Fibroblast of the aortic adventitia (primary cell): ENCODE measurements at places on chromosomes 5 and 9. TPM values are rescaled to one million over a fixed set of nuclear protein-coding genes. Genes with fewer than 3 reads are reported as not detected.

DNA sequence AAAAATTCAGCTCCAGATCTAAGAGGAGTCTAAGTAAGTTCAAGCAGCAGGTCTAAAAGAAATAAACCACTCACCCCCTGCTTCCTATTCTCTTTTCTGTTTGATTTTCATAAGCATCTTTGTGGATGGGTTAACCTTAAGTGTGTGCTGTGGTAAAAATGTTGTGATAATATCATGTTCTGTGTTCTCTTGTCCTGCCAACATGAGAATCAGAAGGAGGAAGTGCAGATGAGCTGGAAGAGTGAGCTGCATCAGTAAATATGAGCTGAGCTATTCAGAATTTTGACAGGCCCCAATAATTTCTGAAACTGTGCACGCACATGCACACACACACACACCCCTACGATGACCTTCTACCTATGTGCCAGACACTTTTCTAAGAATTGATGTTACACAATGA, 186.5 kb upstream of the ANKRD55 start:
- DNase-seq, result no peak

- peak; percentile 81 for DNase-seq
Measured at GRCh38 chr5:132457371-132458225, 33.0 kb downstream of the IRF1 start.

GRCh38 chr9:26329974-26330373, 562.6 kb downstream of the CAAP1 start:
- no peak for DNase-seq

DNA sequence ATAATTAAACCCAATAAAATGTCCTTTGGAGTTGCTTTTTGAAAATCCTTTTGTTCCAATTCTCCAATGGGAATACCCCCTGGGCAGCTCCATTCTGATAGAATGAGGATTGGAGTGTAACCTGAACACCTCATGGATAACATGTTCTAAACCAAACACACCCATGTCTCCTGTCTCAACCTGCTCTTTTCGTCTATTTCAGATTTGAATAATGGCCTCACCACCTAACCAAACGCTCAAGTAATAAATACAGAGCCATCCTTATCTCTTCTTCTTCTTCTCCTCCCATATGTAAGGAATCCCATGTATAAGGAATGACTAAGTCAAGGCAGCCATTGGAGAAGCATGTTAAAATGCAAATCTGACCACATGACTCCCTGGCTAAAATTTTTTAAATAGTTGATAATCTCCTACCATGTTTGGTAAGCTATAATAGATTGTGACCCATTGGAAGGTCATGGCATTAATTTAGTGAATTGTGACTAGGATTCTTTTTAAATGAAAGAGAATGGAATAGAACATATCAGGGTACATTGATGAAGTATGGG, 26.0 kb downstream of the ELL2 start:
- peak; percentile 32 for DNase-seq

DNA sequence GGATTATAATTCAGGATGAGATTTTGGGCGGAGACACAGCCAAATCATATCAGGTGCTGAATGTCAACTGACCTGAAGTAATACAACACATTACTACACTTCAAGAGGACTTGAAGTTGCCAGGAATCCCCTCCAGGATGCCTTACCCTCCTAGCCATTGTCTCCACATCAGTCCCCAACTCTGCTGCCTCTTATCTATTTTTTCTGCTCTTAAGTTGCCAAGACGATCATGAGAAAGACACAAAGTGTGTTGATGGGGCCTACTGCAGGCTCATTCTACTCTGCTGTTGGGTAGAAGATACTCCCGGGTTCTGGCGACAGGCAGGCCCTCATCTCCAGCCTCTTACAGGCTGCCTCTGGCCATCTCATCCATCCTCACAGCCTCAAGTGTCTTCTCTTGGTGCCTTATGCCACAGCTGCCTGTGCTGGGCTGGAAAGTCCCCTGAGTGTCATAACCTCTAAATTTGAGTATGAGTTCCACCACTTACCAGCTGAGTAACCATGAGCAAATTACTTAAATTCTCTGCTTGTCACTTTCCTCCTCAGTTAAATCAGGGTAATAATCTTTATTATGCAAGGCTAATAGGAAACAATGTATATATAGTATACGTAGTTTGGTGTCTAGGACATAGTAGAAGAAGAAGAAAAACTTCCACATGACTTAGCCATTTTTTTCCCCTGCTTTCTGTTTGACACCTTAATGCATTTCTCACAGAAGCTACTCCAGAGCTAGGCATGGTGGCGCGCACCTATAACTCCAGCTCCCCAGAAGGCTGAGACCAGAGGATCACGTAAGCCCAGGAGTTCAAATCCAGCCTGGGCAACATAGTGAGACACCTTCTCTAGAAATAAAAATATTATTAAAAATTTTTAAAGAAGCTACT, 73.0 kb upstream of the SNX2 start:
- no peak for DNase-seq

GGTA1 gene
- total RNA-seq, result 0.18 TPM in 1 of 2 replicates, not detected in the other

MARVELD2 gene
- total RNA-seq, result 0.63 and 0.65 TPM in 2 replicates

GRCh38 chr5:102781786-102782185, 26.7 kb downstream of the PAM start:
- no peak for DNase-seq

DNA sequence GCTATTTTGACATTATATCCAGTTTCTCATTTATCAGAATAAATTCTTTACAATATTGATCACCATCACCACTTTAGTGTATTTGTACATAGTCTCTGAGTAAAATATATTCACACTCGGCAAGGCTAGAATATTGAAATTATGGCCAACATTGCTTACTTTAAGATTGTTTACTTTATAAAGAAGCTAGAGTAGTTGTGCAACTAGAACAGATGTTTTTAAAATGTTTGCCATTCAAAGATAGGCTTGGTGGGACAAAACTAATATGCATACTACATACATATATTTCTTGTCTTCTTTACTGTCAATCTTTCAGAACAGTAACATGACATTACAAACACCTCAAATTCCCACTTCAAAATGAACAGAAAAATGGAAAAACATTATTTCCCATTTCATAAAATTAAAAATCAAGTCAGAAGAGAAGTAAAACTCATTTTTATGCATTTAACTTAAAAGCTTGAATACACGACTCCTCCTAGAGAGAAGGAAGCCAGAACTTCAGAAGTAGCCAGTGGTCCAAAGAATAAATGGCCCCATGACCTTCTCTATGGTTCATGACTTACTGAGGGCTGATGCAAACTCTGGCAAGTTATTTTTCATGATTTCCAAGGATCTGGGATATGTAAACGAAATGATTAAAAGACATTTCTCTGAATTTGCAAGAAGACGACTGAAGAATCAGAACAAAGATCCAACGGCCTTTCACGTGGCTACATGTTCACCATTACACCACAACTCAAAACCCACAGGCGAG, 14.1 kb downstream of the MTX3 start:
- no peak for DNase-seq

DNA sequence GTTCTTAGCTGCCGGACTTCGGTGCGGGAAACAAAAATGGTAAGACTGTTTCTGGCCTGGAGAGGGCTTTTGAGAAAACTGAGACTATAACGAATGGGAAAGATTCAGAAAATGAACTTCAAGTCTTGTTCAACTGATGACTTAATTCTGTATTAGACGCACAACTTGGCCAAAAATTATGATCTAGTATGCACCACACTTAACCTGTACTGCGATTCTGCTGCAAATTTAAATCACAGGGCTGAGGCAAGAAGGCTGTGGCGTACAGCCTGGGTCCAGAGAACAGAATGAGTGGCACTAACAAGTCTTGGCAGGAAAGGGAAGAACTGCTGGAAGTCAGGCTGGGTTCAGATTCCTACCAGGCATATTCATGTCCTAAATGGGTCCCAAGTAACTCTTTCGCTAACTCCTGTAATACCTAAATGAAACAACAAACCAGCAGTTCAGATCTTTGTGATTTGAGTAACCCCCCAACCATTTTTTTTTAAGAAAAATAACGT, 781 bp upstream of the COL23A1 start:
- DNase-seq, result peak; percentile 33

GRCh38 chr5:58759745-58760144, 176.9 kb downstream of the RAB3C start:
- peak; percentile 12 for DNase-seq

GRCh38 chr5:139046551-139046950, 151.6 kb downstream of the SIL1 start:
- peak; percentile 8 for DNase-seq

DNA sequence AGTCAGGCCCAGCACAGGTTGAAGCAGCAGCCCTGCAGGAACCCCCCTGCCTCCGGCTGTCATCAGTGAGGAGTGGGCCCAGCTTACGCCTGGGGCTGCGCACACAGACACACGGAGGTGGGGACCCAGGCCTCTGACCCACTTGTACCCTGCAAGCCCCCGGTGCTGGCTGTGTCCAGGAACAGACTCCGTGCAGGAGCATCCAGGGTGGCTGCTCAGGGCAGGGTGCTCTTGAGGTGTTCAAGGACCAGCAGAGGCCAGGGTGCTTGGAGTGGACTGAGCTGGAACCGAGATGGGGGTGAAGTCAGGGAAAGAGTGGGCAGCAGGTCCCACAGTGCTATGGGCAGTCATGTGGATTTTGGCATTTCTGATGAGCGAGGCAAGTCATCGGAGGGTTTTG, 199.5 kb downstream of the CACNA1B start:
- no peak for DNase-seq

ALDH1A1 gene
- 8.8 and 65.4 TPM in 2 replicates for total RNA-seq

GRCh38 chr9:114434878-114435311, 47.1 kb upstream of the AKNA start:
- peak; percentile 50 for DNase-seq

GRCh38 chr9:99335280-99335679, 113.2 kb downstream of the SEC61B start:
- DNase-seq, result no peak

- peak; percentile 32 for DNase-seq
Measured at GRCh38 chr9:77215874-77216273, 38.5 kb downstream of the VPS13A start.

DNA sequence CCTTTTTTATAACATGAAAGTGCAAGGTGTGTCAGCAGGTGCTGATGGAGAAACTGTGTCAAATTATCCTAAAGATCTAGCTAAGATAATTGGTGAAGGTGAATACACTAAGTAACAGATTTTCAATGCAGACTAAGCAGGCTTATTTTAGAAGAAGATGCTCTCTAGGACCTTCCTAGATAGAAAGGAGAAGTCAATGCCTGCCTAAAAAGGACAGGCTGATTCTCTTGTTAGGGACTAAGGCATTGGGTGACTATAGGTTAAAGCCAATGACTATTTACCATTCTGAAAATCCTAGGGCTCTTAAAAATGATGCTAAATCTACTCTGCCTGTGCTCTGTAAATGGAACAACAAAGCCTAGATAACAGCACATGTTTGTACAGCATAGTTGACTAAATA, 1682.4 kb downstream of the MAT2B start:
- DNase-seq, result no peak

SPINK6 gene
- not detected in 2 replicates for total RNA-seq

DNA sequence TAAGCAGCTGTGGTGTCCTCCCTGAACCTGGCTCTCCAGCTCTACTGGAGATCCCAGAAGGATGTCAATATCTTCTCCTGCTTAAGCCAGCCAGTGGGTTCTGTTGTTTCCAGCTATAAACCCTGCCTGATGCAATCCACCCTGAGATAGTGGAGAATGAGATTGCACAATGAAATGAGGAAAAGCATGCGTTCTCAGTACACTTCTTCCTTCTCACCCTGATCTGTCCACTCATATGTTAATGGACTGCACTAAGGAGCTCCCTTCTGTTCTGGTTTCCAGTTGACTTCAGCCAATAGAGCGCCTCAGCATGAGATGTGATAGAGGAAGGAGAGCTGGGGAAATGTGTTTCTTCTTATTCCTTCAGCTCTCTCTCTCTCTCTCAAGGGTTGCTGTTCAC, 40.0 kb upstream of the CDH6 start:
- DNase-seq, result peak; percentile 84

BSPRY gene
- not detected in 2 replicates for total RNA-seq

TYRP1 gene
- 0.09 and 1.1 TPM in 2 replicates for total RNA-seq
